RPMI7951 (cell line): ENCODE measurements at places on chromosomes 2 and 18. TPM values are rescaled to one million over a fixed set of nuclear protein-coding genes. Genes with fewer than 3 reads are reported as not detected.

- DNase-seq = no peak
Observed at GRCh38 chr2:236473691-236474090, 95.9 kb upstream of the ACKR3 start.

The DNAJC5G gene
- not detected in 2 replicates for total RNA-seq

- DNase-seq = no peak
Observed at GRCh38 chr2:65081232-65081685, 25.0 kb downstream of the CEP68 start.

GRCh38 chr2:31531101-31531500, 49.6 kb downstream of the SRD5A2 start:
- no peak for DNase-seq

DNA sequence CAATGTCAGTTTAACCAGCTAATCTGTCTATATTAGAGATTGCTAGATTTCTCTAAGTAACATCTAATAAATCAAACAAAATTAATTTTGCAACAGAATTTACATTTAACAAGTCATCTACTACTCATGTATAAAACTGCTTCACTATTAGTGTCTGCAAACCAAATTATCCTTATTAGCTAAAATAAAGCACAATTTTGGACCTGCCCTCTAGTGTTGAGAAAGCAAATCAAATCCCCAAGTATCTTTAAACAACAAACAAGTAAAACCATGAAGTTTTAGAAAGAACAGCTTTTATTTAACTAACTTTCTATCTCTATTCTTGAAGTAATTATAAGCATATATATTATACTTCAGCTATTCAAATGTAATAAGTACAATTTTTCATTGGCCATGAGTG, 113.1 kb upstream of the SP3 start:
- DNase-seq = peak; percentile 6

GRCh38 chr18:48454261-48454757, 45.1 kb upstream of the ZBTB7C start:
- DNase-seq = peak; percentile 55

- DNase-seq = no peak
Observed at GRCh38 chr2:217937446-217937845, 65.3 kb downstream of the TNS1 start.

- no peak for DNase-seq
Observed at GRCh38 chr2:109259671-109260070, 130.7 kb downstream of the SH3RF3 start.

The ADD2 gene
- total RNA-seq = not detected in 2 replicates

DNA sequence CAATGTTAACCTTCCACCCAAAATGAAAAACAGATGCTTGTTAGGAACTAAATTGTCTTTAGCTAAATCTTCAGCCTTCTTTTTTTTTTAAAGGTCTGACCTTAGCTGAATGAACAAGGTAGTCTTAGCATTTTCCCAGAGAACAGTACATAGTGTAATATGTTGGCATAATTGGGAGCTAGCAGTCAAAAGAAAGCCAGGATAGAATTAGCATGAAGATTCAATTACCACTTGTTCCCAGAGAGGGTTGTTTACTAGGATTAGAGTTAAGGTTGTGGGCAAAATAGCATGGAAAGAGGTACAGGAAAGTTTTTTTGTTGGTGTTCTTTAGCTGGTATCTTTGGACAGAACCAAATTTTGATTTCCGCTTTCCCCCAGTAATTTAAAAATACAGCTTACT, 6.9 kb downstream of the CDH20 start:
- DNase-seq = no peak

- DNase-seq = peak; percentile 33
Observed at GRCh38 chr2:85095094-85095493, 38.1 kb upstream of the TCF7L1 start.

- no peak for DNase-seq
Observed at GRCh38 chr2:6986912-6987361, 69.7 kb downstream of the RNF144A start.

DNA sequence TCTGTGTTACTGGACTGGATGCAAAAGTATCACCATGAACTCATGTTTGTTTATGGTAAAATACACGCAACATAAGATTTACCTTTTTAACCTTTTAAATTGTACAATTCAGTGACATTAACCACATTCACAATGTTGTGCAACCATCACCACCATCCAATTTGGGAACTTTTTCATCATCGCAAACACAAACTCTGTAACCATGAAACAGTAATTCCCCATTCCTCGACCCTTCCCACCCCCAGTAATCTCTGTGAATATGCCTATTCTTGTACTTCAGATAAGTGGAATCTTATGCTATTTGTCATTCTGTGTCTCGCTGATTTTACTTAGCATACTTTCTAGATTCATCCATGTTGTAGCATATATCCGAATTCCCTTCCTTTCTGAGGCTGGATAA, 31.1 kb upstream of the EPAS1 start:
- DNase-seq = no peak

The MAP4K3 gene
- total RNA-seq = 35.1 and 35.6 TPM in 2 replicates

- no peak for DNase-seq
Observed at GRCh38 chr18:74395648-74396154, 61.4 kb downstream of the DIPK1C start.

DNA sequence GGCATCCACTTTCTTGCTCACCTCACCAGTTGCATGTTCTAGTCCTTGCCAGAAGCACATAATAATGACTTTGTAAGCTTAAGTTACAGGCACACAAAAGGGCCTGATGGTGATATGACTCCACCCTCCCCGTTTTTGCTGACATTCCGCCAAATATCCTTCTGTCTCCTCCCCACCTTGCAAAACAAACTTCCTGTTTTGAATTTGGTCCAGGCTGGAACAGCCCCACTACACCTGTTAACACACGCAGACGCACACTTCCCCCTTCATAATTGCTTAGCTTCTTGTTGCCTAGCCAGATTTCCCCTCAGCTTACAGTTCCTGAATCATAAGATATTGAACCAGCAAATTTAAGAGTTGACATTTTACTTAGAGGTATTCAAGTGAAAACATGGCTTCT, at the start of gene MGAT5:
Gene MGAT5 (plus strand): TSS at position 269 of the 400 bp plus-strand sequence. CDS start 332 bp downstream, outside the sequence.
- DNase-seq = no peak

DNA sequence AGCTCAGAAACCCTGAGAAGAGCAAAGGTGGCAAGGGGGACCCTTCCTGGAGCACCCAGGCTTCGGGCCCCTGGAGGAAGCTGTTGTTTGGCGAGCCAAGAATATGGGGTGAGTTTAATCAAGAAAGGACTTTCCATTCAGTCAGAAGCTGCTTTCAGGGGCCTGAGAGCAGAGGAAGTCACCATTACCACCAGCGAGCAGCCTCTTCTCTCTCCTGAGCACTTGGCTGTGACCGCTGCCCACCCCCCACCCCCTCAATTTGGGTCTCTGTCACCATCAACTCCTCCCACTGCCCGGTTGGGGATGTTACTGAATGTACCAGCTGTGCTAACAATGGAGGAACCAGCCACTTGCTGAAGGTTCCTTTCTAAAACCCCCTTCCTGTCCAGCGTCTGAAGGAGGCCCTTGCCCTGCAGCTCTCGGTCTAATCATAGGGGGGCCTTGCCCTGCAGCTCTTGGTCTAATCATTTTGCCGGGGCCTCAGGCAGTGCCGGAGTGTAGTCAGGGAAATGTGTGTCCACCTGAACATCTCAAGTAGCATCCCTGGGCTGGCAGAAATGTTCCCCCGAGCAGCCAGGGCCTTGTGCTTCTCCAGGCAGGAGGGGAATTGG, 943 bp downstream of the INPP5D start:
- DNase-seq = no peak

- no peak for DNase-seq
Observed at GRCh38 chr18:31273812-31274527, 44.0 kb upstream of the DSG1 start.

DNA sequence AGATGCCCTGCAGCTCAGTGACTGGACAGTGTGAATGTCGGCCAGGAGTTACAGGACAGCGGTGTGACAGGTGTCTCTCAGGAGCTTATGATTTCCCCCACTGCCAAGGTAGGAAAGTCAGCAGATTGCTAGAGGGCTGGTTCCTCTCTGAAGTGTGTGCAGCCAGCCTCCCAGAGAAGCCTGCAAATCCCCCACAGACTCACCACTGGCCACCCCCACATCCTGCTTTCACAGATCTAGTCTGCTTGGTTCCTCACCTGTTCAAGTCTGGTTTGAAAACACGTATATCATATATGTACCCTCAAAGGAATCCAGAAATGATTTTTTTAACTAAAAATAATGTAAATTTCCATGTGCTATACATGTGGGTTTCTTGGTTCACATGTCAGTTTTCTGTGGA, 121.1 kb downstream of the LAMA3 start:
- no peak for DNase-seq
